Activated naive CD4-positive, alpha-beta T cell treated with Interleukin-2 at 50 U/mL for 16 hours (primary cell): ENCODE measurements at places on chromosomes 5 and 9.

- no peak for DNase-seq
These were observed 135.8 kb upstream of the SNX2 start for GRCh38 chr5:122639033-122639432.

- DNase-seq = no peak
These were observed 139.2 kb upstream of the PALM2AKAP2 start for GRCh38 chr9:109640580-109641371.

- DNase-seq = no peak
These were observed 101.3 kb downstream of the PAM start for GRCh38 chr5:102856389-102856777.

DNA sequence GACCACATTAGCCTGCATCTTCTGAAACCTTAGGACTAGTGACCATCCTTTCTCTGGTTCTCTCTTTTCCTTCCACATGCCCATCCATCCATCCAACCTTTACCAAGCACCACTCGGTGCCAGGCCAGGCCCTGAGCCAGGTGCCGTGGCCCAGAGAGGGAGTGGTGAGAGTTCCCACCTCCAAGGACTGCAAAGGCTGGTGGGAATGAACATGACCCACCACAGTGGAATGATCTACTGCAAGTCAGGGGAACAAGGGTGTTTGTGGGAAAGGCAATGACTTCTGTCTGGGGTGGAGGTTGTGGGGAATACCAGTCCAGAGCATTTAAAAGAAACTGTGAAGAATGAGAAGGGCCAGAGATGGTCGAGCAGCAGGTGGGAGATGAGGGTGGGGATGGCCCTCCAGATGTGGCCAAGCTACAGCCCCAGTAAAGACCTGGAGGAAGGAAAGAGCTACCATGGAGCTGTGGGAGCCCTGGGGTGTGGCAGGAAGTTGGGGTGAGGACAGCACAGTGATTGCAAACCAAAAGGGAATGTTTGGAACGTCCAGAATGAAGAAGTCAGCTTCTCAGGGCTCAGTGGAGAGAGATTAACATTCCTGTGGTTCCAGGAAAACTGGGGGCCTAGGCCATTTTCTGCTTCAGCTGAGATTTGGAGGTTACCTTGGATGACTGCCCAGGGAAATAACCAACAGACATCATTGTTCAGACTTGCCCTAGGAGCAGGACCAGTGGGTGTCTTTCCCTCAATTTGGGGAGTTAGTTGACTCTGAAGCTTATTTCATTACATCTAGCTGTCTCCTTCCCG, 30.7 kb upstream of the CORO2A start:
- no peak for DNase-seq

DNA sequence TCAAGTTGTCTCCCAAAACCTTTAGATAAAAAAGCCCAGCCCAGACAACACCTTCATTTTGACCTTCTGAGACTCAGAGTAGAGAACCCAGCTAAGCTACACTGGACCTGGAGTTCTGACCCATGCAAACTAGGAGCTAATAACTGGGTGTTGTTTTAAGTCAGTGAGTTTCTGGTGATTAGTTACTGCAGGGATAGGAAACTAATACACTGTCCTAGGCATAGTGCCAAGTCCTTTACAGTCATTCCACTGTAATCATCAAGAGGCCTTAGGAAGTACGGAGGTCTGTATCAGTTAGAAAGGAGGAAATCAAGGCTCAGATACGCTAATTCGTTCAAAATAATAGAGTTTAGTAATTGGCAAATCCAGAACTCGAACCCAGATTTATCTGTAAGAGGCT, 197.9 kb downstream of the KCTD16 start:
- DNase-seq = no peak

DNA sequence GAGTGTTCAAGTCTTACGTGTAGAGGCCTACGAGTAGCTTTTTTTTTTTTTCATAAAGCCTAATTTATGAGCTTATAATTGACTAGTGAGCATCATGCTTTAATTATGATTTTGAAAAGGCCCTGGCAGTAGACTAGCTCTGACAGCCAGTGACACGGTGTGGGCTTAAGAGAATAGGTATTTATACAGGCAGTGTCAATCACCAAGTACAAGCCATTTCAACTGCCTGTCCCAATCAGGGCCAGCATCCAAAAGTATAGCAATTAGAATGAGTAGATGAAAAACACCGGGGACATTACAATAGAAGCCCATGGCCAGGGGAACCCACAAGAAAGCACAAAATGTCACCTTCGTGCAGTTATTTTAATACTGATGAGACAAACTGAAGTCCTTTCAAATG, 552.8 kb downstream of the CAAP1 start:
- DNase-seq = no peak

GRCh38 chr9:135353935-135354334, 125.6 kb upstream of the PPP1R26 start:
- no peak for DNase-seq

DNA sequence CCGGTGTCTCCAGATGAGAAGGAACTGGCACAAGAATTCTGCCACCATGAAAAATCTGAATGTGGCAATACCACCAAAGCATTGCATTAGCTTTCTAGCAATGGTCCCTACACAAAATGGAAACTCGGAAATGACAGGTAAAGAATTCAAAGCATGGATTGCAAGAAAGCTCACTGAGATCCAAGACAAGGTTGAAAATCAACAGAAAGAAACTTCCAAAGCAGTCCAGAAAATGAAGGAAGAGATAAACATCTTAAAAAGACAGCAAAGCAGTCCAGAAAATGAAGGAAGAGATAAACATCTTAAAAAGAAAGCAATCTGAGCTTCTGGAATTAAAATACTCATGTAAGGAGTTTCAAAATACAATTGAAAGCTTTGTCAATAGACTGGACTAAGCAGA, 16.8 kb upstream of the GRXCR2 start:
- no peak for DNase-seq

- DNase-seq = no peak
These were observed 261.2 kb upstream of the CLINT1 start for GRCh38 chr5:158119961-158120723.

GRCh38 chr5:39992617-39993202, 567.9 kb upstream of the DAB2 start:
- DNase-seq = no peak

DNA sequence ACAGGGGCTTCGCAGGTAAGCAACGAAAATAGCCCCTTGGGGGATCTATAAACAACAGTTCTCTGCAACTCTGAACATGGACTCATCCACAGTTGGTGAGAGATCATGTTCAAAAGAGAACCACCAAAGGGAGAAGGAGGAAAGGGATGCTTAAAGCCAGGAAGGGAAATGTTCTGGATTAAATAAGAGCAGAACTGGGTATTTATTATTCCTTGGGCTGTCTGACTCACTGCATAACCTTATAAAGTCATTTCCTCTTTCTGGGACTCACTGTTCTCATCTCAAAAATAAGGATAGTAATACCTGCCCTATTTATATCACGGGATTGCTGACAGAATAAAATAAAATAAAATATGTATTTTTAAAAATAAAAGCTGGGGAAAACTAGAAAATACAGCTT, 11.2 kb upstream of the MARCHF3 start:
- DNase-seq = no peak

DNA sequence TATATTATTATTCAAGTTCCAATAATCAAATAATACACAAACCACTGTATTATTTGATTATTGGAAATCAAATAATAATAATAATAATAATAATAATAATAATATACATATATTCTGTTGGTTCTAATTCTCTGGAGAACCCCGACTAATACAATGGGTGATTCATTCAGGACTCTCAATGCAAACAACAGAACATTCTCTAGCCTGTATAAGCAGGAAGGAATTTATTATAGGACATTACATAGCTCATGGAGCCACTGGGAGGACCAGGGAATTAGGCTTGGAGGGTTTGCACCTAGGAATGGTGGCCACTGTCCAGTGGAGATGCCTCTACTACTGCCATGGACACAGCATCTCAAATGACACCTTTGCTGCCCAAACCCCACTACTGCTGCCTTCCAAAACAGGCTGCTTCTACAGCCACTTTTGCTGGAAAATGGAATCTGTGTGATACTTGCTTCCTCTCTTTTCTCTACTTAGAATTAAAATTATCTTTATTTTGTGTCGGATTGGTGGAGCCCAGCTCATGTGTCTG, 25.9 kb downstream of the PTGS1 start:
- no peak for DNase-seq

DNA sequence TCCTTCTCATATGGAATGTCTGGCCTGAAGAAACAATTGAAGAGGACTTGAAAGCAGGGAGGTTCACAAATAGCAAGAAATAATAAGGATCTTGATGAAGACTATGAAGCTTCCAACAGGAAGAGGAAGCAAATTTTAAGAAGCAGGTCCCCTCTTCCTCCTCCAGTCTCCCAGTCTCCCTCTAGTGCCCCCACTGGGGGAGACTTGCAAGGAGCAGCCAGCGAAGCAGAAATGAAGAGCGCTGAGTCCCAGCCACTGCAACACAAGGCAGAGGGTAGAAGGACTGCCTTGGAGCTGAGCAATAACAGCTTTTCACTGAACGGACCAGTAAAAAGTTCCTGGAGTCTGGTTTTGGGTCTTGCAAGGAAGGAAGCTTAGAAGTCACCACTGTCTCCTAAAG, 32.6 kb upstream of the ACO1 start:
- no peak for DNase-seq

GRCh38 chr5:133367071-133367786, 245.1 kb downstream of the FSTL4 start:
- no peak for DNase-seq

DNA sequence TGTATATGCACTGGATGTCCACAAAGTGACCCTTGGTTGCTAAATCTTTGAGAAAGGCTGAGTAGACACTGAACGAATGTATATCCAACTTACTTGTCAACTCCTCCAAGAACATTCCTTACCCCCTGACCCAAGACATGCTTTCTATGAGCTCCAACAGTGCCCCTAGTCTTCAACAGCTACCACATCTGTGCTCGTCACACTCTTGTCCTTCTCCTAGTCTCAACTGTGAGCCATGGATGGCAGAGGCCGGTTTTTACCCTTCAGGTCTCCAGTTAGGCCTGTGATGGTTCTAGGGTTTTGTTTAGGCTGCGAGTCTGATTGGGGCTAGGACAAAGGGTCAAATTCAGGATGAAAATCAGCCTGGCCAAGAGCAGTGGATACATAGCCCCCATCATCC, 19.0 kb upstream of the GPX3 start:
- no peak for DNase-seq

DNA sequence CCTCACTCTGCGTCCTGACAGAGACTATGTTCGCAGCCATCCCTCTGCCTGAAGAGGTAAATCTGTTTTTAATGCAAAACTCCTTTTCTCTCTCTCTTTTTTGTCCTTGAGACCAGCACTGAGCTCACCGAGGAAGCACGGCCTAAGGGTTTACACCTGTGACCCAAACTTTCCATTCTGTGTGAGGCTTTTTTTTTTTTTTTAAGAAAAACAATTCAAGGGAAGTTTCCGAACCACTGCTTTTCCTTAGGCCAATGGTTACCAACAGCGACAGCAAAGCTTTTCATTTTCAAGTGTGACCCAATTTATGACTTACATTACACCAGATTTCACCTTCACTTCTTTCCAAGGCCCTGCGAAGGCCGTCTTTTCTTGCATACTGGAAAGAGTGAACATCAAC, 205.9 kb downstream of the EFNA5 start:
- no peak for DNase-seq

- DNase-seq = no peak
These were observed 17.8 kb downstream of the PHF2 start for GRCh38 chr9:93594041-93594756.

DNA sequence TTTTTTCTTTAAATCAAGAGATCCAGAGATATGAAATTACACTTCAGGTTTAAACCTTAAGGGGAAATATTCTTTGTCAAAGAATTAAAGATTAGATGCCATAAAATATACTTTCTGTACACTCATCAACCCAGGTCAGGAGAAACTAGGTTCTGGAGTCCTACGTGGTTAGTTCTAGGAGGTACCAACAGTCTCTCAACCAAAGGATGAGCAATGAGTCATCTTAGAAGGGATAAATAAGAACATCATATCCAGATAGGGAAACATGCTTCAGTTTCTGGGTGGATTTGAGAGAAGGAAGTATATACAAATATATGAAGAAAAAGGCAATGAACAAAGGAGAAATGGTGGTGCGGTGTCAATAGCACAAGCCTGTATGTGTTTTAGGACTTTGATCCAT, 98.2 kb downstream of the CSNK1G3 start:
- no peak for DNase-seq

GRCh38 chr5:142011572-142012185, 1.1 kb downstream of the GNPDA1 start:
- DNase-seq = peak; percentile 20

DNA sequence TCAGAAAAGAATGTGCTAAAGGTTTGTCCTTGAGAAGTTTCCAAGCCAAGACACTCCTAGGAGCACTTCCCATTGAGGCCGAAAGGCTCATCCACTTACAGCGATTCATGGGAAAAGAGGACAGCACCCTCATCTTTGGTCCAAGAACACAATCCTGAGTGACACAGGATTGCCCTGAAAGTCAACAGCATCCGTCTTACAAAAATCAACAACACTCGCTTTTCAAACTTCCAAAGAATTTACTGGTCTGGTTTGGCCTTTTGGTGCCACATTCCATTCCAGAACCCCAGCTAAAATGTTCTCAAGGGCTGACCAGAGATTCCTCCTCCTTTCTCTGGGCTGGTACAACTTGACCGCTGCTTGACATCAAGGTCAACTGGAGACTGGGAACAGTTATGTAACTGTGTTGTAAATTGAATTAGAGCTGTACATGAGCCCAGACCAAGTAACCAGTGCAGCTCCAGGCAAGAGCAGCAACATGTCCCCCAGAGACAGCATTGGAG, 415.8 kb upstream of the PIK3R1 start:
- no peak for DNase-seq

- DNase-seq = peak; percentile 46
These were observed 1.1 kb upstream of the TLE4 start for GRCh38 chr9:79570448-79571308.

GRCh38 chr9:6052293-6052919, 37.0 kb upstream of the RANBP6 start:
- no peak for DNase-seq

GRCh38 chr5:102545175-102545574, 46.4 kb upstream of the SLCO6A1 start:
- DNase-seq = no peak

GRCh38 chr5:137566118-137566541, 67.0 kb upstream of the SPOCK1 start:
- DNase-seq = no peak
